ENCODE measurements at places on chromosomes 6 and 20.

DNA sequence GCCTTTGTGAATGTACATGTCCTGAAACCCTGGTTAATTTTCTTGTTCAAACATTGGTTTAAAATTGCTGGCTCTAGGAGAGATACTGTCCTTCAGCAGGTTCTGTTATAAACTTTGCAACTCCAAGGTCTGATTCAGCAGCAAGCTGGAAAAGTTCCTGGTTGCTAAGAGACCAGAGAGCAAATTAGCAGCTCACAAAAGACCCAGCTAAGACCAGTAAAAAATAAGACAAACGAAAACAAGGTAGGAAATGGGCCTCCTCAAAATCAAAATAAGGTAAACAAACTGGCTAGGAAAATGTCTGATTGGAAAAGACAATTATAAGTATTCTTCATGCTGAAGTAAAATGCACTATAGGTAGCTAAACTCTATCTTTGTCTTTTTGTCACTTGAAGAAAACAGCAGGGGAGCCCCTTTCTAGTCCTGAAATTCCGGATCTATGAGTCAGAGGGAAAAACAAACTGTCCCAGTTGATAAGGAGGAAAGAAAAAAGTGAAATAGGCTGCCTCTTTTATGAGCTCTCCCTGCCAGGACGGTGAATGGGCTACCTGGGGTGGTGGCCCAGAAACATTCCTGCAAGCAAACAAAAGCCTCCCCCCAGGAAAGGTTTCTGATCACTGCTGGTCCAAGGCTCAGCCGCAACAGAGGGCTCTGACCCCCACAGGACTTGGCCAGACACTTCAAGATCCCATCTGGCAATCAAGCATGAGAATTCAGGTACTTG, 41.6 kb downstream of the UNC5CL start:
- peak; percentile 91 for DNase-seq

- no peak for DNase-seq
Observed at GRCh38 chr20:43957392-43957791, 42.7 kb downstream of the TOX2 start.

DNA sequence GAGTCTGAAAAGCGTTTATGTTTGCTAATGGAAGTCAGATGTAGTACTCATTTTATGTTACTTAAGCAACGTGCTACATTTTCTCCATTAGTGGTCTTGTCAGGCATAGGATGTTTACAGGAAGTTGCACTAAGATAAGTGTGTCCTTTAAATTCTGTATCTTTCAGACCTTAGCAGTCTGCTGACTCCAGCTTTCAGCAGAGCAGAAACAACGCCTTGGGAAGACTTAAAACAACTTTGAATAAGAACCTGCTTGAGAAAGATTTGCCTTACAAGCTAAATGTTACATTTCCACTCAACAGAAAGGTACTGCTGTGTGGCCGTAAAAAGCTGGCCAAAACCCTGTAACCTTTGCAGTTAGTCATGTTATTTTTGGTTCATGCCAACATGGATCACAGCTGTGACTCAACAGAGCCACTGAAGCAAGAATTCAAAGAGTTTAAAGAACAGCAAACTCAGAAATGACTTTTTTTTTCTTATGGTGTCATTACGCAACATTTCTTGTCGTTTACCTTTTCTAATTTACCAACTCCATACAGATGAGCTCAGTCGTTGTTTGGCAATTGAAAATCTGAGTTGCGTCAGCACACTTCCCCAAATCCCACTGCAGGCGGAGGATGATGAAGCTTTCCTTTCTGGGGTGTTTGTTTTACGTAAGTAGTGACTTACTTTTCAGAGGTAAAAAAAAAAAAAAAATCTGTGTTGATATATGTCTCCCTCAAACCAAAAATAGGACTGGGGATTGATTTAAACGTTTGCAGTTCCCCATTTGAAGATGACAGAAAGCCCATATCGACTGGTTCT, 27.9 kb upstream of the BMP6 start:
- DNase-seq = peak; percentile 85

DNA sequence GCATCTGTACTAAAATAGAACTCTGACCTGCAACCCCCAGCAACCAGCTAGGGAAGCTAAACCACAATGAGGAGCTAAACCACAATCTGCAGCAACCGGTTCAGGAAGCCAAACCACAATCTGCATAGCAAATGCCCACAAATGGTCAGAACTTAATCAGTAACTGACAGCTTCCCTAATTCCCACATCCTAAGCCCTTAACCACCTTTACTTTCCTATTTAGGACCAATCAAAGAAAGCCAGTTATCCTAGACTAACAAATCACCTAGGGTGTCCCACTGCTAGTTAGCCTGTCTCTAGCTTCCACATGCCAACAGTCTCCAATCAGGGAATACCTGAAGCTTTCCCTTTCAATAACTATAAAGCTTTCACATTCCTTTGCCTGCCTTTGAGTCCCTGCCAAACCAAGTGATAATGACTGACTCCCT, 424.6 kb upstream of the PTCHD4 start:
- peak; percentile 97 for DNase-seq

DNA sequence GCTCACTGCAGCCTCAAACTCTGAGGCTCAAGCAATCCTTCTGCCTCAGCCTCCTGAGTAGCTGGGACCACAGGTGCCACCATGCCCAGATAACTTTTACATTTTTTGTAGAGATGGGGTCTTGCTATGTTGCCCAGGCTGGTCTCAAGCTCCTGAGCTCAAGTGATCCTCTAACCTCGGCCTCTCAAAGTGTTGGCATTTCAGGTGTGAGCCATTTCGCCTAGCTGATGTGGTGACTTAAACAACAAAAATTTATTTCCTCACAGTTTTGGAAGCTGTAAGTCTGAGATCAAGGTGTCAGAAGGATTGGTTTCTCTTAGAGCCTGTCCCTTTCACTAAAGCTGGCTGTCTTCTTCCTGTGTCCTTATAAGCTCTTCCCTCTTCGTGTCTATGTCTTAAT, 15.0 kb upstream of the JARID2 start:
- no peak for DNase-seq

DNA sequence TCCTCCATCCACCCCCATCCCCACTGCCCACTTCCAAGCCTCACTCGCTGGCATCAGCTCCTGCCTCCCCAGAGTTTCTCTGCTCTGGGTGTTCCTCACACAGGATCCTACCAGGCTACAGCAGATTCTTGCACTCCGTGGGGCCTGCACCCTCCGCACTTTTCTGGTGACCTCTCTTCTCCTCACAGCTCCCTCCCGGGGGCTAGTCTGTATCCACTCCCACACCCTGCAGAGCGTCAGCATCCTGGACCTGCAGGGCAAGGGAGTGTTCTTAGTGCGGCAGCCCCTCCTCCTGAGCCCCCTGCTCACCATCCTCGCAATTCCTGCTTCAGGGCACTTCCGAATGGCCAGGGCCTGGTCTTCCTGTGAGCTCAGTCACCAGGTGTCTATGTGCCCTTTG, 224.2 kb downstream of the DLL1 start:
- no peak for DNase-seq

DNA sequence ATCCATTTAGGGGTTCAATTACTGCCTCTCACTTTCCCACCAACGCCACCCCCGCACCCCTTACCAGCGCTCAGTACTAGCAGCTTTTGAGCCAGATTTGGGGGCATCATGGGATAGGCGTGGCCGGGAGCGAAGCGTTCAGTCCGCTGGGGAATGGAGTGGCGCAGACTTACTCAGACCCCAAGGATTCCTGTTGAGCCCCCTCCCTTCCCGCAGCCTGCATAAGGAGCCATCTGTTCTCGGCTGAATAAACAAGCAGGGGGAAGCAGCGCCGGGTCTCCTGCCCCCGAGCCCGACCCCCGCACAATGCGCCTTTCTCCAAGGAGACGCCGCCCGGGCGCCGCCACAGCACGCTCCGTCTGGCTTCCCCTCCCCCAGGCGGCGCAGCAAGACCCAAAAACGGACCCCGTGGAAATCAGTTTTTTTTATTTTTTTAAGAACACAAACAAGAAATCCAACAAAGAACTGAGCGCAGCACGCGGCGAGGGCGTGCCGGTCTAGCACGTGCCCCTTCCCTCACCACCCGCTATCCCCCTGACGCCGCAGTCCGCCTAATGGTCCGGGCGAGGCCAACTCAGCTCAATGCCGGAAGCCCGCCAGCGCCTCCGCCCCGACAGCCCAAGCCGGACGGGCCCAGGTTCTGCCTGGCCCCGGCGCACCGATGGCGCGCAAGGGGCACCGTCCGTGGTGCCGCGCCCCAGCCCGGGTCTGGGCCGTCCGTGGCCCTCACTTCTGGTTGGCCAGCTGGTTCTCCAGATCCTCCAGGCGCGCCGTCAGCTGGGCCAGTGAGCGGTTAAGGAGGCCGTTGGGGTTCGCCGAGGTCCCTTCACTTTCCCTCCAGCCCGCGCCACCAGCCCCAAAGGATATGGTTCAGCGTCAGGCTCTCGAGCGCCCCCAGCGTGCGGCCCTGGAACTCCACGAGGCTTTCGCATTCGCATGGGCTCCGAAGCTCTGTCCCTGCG, 13.3 kb upstream of the RBPJL start:
- peak; percentile 77 for DNase-seq

DNA sequence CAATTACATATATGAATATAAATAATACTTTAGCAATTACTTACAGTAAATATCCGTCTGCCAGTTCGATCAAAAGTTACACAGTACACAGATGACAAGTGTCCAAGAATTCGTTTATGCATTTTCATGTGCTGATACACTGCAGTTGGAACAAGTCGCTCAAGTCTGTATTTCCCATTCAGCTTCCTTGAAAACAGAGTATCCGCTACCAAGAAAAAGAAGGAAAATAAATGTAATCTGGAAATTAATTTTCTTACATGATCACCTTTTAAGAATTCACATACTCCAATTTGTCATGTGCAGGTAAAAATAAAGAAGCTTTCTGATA, 35.3 kb downstream of the PHIP start:
- peak; percentile 19 for DNase-seq

GRCh38 chr20:50967586-50967985, 9.0 kb downstream of the MOCS3 start:
- peak; percentile 83 for DNase-seq

DNA sequence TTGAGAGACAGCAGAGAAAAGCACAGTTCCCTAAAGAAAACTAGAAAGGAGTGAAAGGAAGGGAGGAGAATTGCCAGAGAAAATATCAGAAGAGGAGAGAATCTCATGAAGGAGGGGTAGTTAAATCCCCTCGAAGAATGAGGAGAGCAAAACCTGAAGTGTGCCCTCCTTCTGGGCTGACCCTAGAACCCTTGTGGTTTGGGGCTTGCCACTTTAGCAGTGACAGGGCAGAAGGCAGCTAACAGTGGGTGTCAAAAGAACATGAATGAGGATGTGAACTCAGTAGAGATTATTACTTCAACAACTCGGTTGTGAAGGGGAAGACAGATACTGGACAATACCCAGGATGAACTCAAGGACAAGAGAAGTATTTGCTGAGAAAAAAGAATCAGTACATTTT, 73.6 kb downstream of the RALGAPA2 start:
- no peak for DNase-seq

GRCh38 chr6:125789576-125790357, 993 bp upstream of the NCOA7 start:
- peak; percentile 34 for DNase-seq

- no peak for DNase-seq
Observed at GRCh38 chr6:43865932-43866645, 96.1 kb downstream of the VEGFA start.

DNA sequence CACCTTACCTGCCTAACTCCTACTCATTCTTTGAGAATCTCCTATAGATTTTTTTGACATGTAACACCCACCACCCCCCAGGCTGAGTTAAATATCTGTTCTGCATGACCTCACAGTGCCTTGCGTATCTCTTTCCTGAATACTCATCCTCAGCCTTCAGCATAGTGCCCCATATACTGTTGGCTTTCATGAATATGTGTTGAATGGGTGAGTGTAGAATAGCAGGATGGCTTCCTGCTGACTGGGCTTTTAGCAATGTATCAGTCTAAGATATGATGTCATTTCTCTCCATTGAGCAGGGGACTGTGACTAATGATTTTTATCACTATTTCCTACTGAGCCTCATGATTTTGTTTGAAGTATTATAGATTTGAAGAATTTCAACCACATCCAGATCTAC, 361.6 kb upstream of the MARCKS start:
- peak; percentile 94 for DNase-seq

DNA sequence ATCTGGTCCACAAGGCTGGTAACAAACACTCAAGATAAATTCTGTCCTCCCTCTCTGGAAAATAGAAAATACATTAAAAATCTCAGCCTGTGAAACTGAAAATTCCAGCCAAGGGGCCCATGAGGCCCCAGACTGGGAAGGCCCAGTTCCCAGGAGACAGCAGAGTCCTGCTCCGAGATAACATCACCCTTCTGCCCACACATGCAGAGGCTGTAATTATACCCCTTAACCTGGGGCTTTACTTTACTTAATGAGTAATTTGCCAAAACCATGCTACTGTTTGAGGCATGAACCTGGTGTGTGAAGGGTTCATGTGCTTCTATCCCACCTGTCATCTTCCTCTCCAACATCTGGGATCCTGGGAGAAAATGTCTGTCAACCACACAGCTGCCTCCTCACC, 398.9 kb upstream of the SULF2 start:
- no peak for DNase-seq

- DNase-seq = no peak
Observed at GRCh38 chr20:3782597-3782996, 1.3 kb upstream of the SPEF1 start.

DNA sequence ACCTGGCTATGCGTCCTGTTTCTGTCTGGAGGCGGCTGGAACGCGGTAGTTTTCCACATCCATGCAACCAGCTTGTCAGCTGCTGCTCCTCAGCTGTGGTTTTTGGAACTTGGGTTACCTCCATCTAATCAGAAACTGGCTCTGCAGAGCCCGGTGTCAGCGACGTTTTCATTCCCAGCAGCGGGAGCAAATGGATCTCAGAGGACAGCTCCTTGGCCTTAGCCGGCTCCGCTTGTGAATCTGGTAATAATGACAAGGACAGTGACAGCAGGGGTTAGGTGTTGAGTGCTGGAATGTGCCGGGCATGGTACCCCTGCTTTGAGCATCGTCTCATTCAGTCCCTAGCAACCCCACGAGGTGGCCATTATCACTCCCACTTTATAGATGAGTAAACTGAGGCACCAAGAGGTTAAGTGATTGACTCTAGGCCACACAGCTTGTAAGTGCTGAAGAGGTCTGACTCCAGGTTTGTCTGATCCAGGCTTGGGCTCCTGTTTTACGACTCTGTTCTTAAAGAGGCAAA, 1.3 kb downstream of the SLCO4A1 start:
- no peak for DNase-seq

- DNase-seq = no peak
Observed at GRCh38 chr20:12051206-12052163, 133.8 kb downstream of the BTBD3 start.

- DNase-seq = no peak
Observed at GRCh38 chr6:168583821-168584220, 142.8 kb downstream of the SMOC2 start.

DNA sequence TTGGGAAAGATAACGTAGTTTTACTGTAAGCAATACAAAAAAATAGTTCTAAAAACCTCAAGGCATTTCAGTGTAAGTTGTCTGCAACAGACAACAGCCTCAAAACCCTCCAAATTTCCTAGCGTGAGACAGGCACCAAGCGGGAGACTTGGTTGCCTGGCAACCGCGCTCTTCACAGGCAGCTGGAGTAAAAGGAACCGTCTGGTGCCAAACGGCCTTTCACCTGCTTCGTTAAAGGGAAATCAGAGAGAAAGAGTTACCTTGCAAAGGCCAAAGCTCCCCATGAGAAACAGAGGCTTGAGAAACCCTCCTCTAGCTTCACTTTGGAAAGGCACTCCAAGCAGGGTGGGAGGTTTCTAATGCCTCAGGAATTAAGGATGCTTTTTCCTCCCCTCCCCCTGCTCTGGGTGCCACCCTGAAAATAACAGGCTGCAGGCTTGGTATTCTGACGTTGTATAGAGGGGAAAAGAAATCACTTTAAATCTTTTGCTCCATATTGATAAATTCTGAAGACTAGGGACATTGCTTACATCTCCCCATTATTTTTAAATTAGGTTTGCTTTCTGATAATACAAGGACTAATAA, 129.7 kb upstream of the UFL1 start:
- DNase-seq = peak; percentile 20
